Neural progenitor cell (in vitro differentiated cells): ENCODE measurements at places on chromosomes 2 and 18. TPM values are rescaled to one million over a fixed set of nuclear protein-coding genes. Genes with fewer than 3 reads are reported as not detected.
A peak's percentile ranks its signal among the peaks of the same experiment; 100 is the strongest.

- no peak within 1 kb of the TSS for H3K27ac ChIP-seq
- H3K4me1 ChIP-seq = no peaks in the 10 kb centered on the region
- no peaks in the 10 kb centered on the region for H3K27me3 ChIP-seq
- DNase-seq = no peak
- H3K4me3 ChIP-seq = no peak within 1 kb of the TSS
- H3K36me3 ChIP-seq = no peaks in the 10 kb centered on the region
Measured at GRCh38 chr18:66603941-66604627, at the start of gene CDH19. TSS of gene CDH19 (minus strand) at chr18:66604090. CDS start at chr18:66572204, 31,886 bp downstream.

DNA sequence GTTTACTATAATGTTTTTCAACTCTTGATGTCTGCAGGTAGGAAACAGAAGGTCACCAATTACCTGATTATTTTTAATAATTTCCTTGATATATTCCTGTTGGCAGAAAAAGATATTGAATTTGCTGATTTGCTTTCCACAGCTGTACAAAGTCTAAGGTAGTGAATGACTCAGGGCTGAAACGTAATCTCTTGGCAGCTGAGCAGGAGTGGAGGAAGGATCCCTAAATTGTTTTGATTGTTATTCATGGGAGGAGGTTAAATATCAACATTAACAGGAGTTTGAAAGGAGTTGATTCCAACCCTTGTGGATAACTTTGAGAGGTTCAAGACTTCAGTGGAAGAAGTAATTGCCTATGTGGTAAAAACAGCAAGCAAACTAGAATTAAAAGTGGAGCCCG lies 345.2 kb upstream of the SLC8A1 start:
- no peaks in the 10 kb centered on the region for H3K27me3 ChIP-seq
- no peak for DNase-seq
- no peaks in the 10 kb centered on the region for H3K36me3 ChIP-seq
- H3K4me3 ChIP-seq = no peak overlapping the region
- H3K4me1 ChIP-seq = no peaks in the 10 kb centered on the region

- DNase-seq = no peak
- no peak overlapping the region for H3K4me3 ChIP-seq
- no peaks in the 10 kb centered on the region for H3K4me1 ChIP-seq
- no peaks in the 10 kb centered on the region for H3K27me3 ChIP-seq
- no peaks in the 10 kb centered on the region for H3K36me3 ChIP-seq
- H3K27ac ChIP-seq = no peak overlapping the region
Measured at GRCh38 chr2:229660391-229660790, 54.0 kb downstream of the DNER start.

DNA sequence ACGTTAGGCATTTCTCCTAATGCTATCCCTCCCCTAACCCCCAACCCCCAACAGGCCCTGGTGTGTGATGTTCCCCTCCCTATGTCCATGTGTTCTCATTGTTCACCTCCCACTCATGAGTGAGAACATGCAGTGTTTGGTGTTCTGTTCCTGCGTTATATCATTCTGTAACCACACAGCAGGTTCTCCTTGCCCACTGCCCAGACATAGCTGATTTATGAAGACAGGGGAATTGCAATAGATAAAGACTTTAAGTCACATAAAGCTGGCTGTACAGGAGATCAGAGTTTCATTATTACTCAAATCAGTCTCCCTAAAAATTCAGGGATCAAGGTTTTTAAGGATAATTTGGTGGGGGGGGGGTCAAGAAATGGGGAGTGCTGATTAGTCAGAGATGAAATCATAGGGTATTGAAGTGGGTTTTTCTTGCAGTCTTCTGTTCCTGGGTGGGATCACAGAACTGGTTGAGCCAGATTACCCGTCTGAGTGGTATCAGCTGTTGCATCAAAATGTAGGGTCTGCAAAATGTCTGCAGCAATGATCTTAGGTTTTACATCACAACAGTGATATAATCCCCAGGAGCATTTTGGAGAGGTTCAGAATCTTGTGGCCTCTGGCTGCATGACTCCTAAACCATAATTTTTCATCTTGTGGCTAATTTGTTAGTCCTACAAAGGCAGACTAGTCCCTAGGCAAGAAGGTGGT lies 392.1 kb upstream of the KCNJ3 start:
- no peak for DNase-seq
- H3K4me1 ChIP-seq = no peaks in the 10 kb centered on the region
- H3K36me3 ChIP-seq = no peaks in the 10 kb centered on the region
- H3K4me3 ChIP-seq = no peak overlapping the region

- no peak overlapping the region for H3K27ac ChIP-seq
- peaks cover 2% of the 10 kb centered on the region for H3K36me3 ChIP-seq
- H3K27me3 ChIP-seq = no peaks in the 10 kb centered on the region
- H3K4me1 ChIP-seq = no peaks in the 10 kb centered on the region
- no peak for DNase-seq
- H3K4me3 ChIP-seq = no peak overlapping the region
Measured at GRCh38 chr2:44190526-44190925, 21.9 kb downstream of the PPM1B start.

- H3K4me1 ChIP-seq = no peaks in the 10 kb centered on the region
- H3K27ac ChIP-seq = no peak overlapping the region
Measured at GRCh38 chr18:10040287-10041011, 126.6 kb downstream of the VAPA start.

GRCh38 chr2:229492034-229492433 lies 220.9 kb upstream of the PID1 start:
- no peaks in the 10 kb centered on the region for H3K36me3 ChIP-seq
- H3K27ac ChIP-seq = no peak overlapping the region
- no peak overlapping the region for H3K4me3 ChIP-seq
- H3K27me3 ChIP-seq = no peaks in the 10 kb centered on the region
- DNase-seq = no peak

DNA sequence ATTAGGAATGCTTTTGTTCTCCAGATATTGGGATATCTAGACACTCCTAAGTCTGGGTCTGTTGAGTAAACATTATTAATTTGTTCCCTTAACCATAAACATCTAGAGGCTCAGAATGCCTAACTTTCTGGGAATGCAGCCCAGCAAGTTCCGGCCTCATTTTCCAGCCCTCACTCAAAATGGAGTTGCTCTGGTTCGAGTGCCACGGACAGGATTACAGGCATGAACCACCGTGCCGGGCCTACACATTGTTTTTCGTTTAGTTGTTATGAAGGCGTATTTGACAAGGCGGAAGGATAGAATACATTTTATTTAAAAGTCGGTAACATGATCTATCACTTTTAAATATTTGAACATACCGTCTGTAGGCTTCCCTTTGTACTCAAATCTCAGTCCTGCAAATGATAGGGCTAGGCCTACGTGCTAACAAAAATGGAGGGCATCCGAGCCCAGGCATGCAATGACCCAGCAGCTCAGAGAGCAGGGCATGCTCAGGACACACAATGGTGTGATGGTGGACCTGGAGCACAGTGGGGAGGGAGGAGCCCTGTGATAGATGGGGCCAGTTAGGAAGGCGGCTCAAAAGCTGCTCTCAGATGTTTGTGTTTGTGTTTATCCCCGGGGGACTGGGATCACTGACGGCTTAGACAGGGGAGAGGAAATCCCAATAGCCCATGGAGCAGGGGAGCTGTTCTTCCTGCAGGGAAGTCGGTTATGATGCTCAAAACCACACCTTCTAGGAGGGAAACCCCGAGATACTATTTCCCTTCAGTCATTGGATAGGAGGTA lies 2.9 kb upstream of the SCYGR1 start:
- DNase-seq = peak; percentile 11
- no peak overlapping the region for H3K4me3 ChIP-seq
- H3K36me3 ChIP-seq = no peaks in the 10 kb centered on the region
- H3K27me3 ChIP-seq = no peaks in the 10 kb centered on the region

- H3K4me3 ChIP-seq = no peak overlapping the region
- no peaks in the 10 kb centered on the region for H3K4me1 ChIP-seq
- no peaks in the 10 kb centered on the region for H3K27me3 ChIP-seq
- no peaks in the 10 kb centered on the region for H3K36me3 ChIP-seq
- DNase-seq = no peak
Measured at GRCh38 chr2:141062031-141062430, 1068.8 kb downstream of the LRP1B start.

GRCh38 chr2:85390941-85391669 lies 19.1 kb downstream of the CAPG start:
- peak; percentile 70 for DNase-seq
- H3K27ac ChIP-seq = no peak overlapping the region
- H3K4me3 ChIP-seq = no peak overlapping the region
- H3K27me3 ChIP-seq = no peaks in the 10 kb centered on the region

GRCh38 chr2:84238907-84239306 lies 220.2 kb downstream of the SUCLG1 start:
- no peak overlapping the region for H3K4me3 ChIP-seq
- H3K27ac ChIP-seq = no peak overlapping the region
- no peaks in the 10 kb centered on the region for H3K27me3 ChIP-seq

DNA sequence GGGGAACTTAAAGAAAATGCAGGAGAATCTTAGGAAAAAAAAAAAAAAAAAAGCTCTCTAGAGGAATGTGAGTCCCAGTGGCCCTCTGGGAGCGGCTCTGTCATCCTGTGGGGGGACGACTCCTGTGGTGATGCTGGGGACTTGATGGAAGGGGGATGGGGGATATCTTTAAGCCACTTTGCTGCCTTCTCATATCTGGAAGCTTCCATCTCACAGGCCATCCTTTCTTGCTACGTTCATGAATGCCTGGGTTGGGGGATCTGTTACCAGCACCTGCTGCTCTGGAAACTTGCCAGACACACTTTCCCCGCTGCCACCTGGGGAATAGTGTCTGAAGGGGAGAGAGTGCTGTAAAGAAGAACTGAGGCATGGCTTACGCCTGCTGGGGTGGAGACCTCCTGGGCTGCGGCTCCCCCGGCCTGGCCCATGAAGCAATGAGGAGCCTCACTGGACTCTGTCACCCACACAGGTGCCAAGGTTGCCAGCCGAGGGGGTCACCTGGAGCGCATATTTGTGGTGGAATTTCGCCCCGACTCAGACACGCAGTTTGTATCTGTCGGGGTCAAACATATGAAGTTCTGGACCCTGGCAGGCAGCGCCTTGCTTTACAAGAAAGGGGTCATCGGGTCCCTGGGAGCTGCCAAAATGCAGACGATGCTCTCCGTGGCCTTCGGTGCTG lies 92.8 kb downstream of the RTN4 start:
- peaks cover 8% of the 10 kb centered on the region for H3K4me1 ChIP-seq
- DNase-seq = peak; percentile 63
- H3K4me3 ChIP-seq = no peak overlapping the region
- no peak overlapping the region for H3K27ac ChIP-seq
- H3K27me3 ChIP-seq = no peaks in the 10 kb centered on the region

- H3K27ac ChIP-seq = no peak overlapping the region
- no peaks in the 10 kb centered on the region for H3K4me1 ChIP-seq
- no peak for DNase-seq
- H3K36me3 ChIP-seq = no peaks in the 10 kb centered on the region
- H3K27me3 ChIP-seq = no peaks in the 10 kb centered on the region
Measured at GRCh38 chr18:52236131-52236530, 103.9 kb upstream of the DCC start.

The AKAIN1 gene
- not detected in 2 replicates for total RNA-seq

The DIPK1C gene
- 12.9 and 13.7 TPM in 2 replicates for total RNA-seq

The UPP2 gene
- total RNA-seq = not detected in 2 replicates

The CELF4 gene
- 0.50 and 1.8 TPM in 2 replicates for total RNA-seq

The ADCYAP1 gene
- total RNA-seq = 0.03 and 0.04 TPM in 2 replicates

The WNT10A gene
- total RNA-seq = not detected in 2 replicates

The HOXD12 gene
- total RNA-seq = not detected in 2 replicates

The ATP6V1B1 gene
- total RNA-seq = 0.99 and 1.1 TPM in 2 replicates

The COPS7B gene
- total RNA-seq = 56.1 and 63.3 TPM in 2 replicates
